ENCODE measurements at places on chromosomes 12 and 14.

DNA sequence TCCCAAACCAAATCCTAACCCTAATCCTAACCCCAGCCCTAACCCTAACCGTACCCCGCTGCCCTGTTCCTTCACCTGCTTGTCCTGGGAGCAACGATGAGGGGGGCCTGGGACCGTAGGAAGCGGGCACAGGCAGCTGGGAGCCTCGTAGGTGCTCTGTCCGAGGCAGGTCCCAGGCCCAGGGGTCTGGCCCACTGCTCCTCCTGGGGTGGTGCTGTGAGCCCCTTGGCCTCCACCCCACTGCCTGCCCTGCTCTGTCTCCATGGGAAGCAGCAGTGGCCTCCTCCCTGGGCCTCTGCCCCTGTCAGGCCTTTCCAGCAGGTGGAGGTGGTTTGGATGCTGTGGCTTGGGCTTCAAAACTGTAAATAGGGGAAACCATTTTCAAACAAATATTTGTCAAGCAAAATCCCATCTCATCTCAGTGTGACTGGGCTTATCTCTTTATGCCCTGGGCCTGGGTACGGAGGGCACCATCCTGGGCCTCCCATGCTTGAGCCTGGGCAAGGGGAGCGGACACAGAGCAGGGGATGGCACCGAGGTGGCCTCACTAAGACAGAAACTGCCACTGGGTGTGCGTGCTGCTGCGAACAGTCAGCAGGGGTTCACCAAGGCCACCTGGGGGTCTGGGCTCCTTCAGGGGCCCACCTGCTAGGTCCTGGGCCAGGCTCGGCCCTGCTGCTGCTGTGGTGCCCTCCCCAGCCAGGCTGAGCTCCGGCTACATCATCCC lies 3.7 kb upstream of the BEGAIN start:
- DNase-seq: no peak

GRCh38 chr12:116880817-116881324 lies 370 bp downstream of the HRK start:
- DNase-seq: peak; percentile 61

GRCh38 chr12:63995512-63995911 lies 151.0 kb downstream of the SRGAP1 start:
- DNase-seq: no peak

GRCh38 chr12:59624732-59625460 lies 29.1 kb downstream of the SLC16A7 start:
- DNase-seq: no peak

DNA sequence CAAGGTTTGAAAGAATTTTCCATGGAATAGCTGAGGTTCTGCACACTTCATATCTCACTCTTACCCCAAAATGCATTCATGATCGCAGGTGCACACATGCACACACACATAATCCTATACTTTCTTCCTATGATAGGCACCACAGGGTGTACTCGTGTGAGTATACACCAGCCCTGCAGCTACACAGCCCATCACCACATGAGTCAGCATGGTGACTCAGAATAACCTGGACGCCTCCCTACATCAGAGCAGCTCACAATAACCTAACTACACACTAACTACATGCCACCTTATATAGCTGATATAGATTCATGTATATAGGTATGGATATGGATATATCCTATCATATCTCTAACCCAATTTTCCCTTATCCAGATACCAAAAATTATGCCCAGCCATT lies 850.2 kb upstream of the TMEM132C start:
- no peak for DNase-seq

GRCh38 chr14:22391908-22392565 lies 197.0 kb downstream of the DAD1 start:
- DNase-seq: no peak

GRCh38 chr14:75399843-75400775 lies 27.7 kb upstream of the JDP2 start:
- no peak for DNase-seq

GRCh38 chr12:64890873-64891468 lies 66.5 kb downstream of the TBC1D30 start:
- no peak for DNase-seq

GRCh38 chr12:57829025-57829777 lies 10.7 kb upstream of the AVIL start:
- no peak for DNase-seq

- peak; percentile 60 for DNase-seq
These were observed 95.9 kb upstream of the PPP2R5C start for GRCh38 chr14:101665478-101666078.

DNA sequence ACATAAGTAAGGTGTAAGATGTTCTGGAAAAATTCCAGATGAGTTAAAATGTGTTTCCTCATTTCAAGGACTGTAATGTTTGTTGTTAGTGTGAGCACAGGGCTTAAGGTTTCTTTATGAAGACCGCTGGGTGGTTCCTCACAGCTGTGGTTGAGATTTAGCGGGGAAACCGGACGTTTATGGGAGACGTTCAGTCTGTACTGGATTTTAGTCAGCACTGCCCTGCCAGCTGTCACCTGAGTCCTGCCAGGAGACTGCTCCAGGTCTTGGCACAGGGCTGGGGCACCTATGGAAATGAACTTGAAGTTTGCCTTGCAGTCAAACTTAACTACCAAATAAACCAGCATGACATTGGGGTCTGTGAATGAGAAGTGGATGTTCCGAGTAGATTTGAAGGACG lies 555.2 kb downstream of the DIO2 start:
- no peak for DNase-seq

GRCh38 chr12:97560786-97561618 lies 98.4 kb downstream of the RMST start:
- DNase-seq: no peak

DNA sequence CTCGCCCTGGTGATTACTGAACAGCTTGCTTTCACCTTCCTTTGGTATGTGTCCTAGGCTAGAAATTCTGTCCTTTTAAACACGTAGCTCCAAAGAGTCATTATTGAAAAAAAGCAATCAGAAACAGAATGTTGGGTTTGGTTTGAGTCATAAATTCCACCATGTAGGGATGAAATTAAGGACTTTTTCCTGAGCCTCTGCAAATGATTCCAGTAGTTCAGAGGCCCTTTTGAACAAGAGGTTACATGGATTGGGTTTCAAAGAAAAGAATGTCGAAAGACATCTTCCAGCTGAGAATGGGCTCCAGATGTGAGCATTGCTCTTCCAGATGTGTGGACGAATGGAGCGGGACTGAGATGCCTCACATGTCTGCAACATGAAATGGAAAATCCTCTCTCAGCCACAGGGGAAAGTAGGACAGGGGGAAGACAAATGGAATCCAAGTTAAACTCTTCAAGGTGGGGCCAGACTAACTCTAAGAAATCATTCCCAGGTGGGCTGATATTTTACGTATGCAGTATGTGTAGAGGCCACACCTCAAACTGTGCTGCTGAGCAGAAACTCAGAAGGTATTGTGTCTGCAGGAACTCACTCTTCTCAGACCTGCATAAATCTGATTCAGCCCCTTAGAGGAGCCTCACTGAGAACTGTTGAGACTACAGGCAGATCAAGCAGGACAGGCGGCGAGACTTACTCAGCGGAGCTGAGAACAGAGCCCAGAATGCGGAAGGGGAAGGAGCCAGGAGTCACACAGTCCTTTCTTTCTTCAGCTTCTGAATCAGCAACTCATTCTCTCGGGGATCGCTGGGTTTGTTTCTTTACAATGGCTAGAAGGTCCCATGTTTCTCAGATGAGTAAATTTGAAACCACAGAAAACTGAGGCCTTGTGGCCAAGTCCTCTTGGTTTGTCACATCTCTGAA lies 23.3 kb upstream of the EMP1 start:
- DNase-seq: no peak

DNA sequence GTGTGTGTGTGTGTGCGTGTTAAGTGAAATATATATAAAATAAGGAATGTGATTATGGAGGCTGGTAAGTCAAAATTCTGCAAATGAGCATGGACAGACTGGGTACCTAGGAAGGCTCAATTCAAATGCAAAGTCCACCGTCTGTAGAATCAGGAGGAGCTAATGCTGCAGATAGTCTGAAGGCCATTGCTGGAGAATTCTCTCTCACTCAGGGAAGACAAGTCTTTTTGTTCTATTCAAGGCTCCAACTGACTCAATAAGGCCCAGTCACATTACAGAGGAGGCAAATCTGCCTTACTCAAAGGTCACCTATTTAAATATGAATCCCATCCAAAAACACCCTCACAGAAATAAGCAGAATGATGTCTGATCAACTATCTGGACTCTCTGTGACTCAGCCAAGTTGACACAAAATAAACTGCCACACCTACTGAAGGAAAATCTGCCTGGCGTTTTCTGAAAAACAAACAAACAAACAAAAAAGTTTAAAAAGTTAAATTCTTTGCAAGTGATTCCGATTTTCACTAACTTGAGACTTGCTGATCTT lies 684 bp upstream of the KLRF2 start:
- no peak for DNase-seq

- no peak for DNase-seq
These were observed 137.9 kb downstream of the IGF1 start for GRCh38 chr12:102342281-102343006.

GRCh38 chr12:70550180-70550577 lies 87.0 kb downstream of the PTPRB start:
- no peak for DNase-seq

DNA sequence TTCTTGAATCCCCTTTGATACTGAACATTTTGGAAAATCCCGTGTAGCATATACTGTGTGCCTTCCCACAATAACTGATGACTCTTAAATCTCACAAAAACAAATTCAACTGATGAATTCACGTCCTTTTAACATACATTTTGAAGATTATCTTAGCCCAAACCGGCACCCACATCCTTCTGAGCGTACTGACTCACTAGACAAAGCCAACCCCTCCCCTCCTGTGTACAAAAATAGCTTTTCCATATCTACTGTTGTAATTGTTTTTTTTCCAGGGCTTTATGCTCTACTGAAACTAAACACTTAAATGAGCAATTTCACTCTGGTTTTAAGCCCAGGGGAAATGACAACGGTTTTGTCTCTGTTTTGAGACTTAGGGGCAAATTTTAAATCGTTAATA lies 109.4 kb upstream of the ATF7IP start:
- DNase-seq: peak; percentile 55

DNA sequence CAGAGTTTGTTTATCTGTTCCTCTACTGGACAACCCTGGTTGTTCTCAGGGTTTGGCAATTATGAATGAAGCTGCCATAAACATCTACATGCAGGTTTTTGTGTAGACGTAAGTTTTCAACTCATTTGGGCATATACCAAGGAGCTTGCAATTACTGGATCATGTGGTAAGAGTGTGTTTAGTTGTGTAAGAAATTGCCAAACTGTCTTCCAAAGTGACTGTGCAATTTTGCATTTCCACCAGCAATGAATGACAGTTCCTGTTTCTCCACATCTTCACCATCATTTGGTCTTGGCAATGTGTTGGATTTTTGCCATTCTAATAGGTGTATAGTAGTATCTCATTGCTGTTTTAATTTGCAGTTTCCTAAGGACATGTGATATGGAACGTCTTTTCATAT lies 39.8 kb upstream of the FBXO33 start:
- no peak for DNase-seq

DNA sequence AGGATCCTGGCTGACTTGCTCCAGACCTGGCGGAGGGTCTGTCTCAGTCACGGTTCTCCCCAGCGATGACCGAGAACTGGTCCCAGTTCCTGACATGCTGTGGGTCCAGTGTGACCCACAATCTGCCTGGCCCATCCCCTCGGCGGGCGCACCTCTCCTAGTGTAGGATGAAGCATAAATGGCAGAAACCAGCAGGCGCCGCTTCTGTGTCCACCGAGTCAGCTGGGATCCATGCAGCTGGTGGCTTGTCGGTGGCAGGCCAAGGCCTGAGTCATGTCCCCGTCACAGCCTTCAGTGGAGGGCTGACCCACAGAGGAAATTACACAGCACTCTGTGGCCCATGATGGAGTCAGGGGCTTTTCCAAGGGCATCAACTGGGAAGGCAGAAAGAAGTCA lies 38.5 kb downstream of the NFKBIA start:
- peak; percentile 70 for DNase-seq

DNA sequence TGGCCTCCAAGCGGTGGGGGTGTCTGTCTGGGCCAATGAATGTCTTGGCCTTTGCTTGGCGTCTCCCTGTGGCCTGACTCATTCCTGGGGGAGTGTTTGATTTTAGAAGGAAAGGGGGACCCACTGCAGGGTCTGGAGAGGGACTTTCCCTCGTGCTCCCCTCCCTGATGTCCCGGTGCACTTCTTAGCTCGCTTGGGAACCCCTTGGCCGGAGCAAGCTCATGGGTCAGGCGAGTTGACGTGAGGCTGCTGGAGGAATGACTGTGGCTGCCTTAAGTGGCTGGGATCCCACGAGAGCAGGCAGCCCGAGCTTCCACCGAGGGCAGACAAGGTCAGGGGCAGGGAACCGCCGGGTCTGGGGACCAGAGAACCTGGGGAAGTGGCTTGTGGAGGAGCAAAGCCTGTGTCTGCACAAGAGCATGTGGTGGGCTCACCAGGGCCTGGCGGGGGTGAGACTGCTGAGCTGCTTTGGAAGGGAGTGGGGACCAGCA lies 218.4 kb upstream of the C14orf180 start:
- no peak for DNase-seq

DNA sequence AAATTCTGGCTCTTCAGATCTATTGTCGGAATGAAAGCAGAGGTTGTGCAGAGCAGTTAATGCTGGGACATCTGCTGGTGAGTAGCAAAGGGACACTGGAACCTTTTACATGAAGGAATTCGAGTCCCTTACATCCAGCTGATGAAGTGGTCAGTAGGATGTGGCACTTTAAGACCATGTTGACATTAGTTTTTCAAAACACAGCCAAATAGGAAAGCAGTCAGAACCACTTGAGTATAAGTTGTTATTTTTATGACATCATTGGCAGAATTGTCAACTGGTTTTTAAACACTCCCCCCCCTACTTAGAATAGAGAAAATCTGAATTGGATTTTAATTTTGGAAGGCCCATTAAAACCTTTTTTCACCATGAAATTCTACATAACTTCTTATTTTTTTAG lies 46.8 kb upstream of the AMN start:
- DNase-seq: no peak

DNA sequence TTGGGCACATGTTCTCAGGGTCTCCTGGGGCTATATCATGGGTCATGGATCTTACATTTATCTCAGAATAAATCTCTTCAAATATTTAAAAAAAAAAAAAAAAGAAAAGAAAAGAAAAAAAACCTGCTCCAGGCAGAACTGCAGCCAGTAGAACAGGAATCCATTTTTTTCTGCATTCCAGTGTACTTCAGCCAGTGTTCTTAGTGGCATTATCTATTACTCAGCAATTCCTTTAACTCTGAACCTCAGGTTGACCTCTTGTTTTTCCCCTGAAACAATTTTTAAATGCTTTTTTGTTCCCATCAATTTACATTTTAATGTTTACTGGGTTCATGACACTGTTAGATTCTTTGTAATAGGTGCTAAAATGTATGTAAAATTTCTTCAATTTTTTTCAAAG lies 66.7 kb upstream of the STXBP6 start:
- DNase-seq: no peak

Measured in stimulated activated effector memory CD8-positive, alpha-beta T cell treated with anti-CD3 and anti-CD28 coated beads, Interleukin-12 subunit alpha, Interleukin-12 subunit beta, amount 100 ng/mL, for 72 hours (primary cell).